ENCODE measurements at places on chromosomes 2 and 18.
A peak's percentile ranks its signal among the peaks of the same experiment; 100 is the strongest.

GRCh38 chr2:97871096-97871780, 124.5 kb downstream of the TMEM131 start:
- peak; percentile 27 for DNase-seq

- peak; percentile 7 for DNase-seq
Measured at GRCh38 chr2:120794716-120795115, 59.0 kb downstream of the GLI2 start.

GRCh38 chr2:38742797-38743559, 8.2 kb downstream of the SRSF7 start:
- DNase-seq = no peak

DNA sequence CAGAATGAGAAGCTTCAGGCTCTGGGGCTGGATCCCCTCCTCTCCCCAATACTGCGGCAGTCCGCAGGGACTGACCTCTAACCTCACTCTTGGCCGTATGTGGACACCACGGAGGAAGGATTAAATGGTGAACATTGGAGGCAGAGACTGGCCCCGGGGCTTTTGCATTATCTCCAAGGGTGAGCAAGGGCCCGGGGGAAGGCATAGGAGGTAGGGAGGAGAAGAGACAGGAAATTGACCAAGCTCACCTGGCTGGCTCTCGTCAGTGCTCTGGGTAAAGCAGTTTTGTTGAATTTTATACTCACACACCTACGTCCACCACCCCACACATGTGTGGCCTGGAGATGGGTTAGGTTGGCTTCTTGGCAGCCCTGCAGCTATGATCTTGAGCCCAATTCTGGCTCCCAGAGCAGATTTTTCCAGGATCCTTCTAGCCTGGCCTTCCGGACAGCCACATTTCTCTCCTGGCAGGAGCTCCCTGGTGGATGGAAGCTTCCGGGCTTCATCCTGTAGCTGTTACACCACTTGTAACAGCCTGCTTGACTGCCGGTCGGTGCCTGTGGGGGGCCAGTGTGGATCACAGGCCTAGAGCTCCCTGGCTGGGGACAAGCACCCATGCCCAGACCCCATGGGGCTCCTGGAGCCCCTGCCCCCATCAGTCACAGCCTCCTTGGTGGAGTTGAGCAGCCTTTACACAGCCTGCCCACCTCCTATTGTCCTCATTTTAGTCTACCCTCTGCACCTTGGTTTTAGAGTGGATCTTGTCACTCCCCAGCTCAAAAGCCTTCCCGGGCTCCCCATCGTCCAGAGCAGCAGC, 7.6 kb downstream of the ITM2C start:
- no peak for DNase-seq

- DNase-seq = no peak
Measured at GRCh38 chr2:213214209-213214608, 62.8 kb upstream of the IKZF2 start.

DNA sequence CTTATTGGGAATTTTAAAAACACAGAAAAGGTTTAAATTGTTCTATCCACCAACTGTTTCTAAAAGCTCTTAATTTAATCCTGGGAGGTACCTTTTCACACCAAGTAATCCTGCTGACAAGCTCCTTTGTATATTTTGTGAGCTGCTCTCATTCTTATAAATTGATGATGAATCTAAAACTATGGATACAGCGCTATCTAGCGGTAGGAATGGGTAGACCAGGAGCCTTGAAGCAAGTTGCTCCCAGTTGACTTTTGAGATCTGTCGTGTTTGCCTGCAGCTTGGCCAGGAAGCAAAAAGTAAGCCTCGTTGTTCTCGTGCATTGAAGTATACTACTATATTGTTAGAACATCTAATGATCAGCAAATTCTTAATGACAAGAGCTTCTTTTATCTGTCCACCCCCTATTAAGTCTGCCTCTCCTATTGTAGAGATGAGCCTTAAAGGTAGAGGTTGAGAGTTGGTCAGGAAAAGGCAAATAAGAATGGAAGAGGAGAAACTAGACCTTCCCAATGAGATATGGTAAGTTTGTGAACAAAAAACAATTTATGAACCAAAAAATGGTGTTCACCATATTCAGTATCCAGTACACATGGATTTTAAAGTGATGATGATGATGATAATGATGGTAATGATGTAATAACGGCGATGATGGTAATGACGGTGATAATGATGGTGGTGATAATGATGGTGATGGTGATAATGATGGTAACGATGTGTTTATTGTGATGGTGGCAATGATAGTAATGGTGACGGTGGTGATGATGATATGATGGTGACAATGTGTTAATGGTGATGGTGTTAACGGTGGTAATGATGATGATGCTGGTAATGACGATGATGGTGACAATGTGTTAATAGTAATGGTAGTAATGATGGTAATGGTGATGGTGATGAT, 212.1 kb upstream of the NCKAP5 start:
- DNase-seq = peak; percentile 78

DNA sequence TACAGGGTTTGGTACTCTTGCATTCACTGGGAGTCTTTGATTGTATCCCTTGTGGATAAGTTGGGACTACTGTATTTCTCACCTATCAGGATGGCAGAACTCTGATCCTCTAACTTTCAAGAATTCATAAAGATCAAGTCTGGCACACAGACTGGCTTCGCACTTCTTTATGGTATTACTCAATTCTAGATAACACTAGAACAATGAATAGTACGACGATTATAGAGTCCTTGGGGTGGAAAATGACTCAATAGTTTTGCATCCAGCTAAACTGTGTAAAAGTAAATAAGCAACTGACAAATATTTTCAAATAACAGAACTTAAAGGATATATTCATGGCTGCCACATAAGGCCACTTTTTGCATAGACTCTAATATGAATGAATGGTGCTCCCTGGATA, 103.4 kb upstream of the MEX3C start:
- DNase-seq = no peak

GRCh38 chr2:88842656-88843460, 151.4 kb downstream of the RPIA start:
- DNase-seq = peak; percentile 19

DNA sequence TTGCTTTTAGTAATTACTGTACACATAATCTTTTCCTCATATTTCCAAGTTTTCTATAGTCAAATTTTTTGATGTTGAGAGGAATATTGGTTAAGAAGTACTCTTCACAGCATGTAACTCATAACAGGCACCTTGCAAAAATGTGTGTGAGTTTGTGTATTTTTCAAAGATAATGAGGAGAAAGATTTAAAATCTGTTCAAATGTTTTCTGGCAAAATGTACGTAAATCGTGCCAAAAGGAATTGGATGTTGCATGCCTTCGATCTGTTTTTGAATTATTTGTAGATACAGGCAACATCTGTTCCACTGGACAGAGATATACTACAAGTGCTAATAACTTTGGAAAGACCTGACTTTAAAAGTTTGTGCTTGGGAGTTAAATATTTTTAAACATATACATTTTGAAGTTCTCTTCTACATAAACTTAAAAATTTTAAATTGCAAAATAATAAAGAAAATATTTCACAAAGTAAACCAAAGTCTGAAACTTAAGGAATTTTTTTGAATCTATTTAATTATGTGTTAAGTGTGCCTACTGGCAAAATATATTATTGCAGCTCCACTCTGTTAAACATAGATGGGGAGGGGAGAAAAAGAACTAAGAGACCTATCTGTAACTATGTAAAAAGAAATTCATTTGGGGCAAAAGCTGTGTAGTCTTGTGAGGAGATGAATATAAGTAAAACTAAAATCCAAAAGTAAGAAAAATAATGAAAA, 133.5 kb upstream of the UBE2E3 start:
- no peak for DNase-seq

GRCh38 chr2:18149660-18150246, 271.3 kb downstream of the KCNS3 start:
- peak; percentile 66 for DNase-seq

GRCh38 chr18:74611765-74612164, 14.1 kb downstream of the ZNF407 start:
- DNase-seq = no peak

DNA sequence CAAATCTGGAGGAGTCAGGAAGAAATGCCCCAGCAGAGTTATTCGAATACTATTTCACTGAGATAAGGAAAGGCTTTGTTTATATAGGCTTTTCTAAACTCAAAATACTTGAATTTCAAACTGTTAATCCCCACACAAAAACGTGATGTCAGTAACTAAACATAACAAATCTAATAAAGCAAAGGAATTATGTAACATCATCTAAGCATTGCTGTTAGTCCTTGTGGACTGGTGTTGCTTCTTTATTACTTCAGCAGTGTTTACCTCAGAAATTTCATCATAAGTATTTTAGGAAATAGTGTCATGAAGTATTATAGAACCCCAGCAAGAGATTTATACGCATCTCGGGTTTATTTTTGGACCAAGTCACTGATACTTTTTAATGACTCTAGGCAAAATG, 19.7 kb upstream of the SANBR start:
- no peak for DNase-seq

GRCh38 chr18:79787865-79788733, 9.6 kb upstream of the KCNG2 start:
- DNase-seq = no peak

DNA sequence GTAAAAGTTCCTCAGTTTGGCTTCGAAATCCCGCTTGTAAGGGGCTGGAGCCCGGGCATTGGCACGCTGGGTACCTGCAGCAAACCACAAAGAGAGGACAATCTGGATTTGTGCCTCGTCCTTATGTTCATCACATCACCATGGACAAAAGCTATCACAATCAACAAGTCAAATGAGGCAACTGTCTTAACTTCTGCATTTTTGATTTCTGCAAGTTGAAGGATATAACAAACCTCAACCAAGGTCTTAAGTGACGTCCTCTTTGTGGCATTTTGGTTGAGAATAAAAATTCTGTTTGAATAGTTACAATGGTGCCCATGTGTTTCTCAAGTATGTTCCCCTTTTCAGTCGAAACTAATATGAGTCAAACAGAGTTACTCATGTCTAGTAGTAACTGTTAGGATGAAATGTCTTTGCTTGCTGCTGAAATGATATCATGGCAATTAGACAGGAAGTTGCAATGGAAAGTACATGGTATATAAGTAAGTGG, 70.8 kb upstream of the STK17B start:
- no peak for DNase-seq

GRCh38 chr2:65033178-65033577, 23.0 kb upstream of the CEP68 start:
- DNase-seq = no peak

- no peak for DNase-seq
Measured at GRCh38 chr2:118351796-118352195, 263.5 kb downstream of the INSIG2 start.

DNA sequence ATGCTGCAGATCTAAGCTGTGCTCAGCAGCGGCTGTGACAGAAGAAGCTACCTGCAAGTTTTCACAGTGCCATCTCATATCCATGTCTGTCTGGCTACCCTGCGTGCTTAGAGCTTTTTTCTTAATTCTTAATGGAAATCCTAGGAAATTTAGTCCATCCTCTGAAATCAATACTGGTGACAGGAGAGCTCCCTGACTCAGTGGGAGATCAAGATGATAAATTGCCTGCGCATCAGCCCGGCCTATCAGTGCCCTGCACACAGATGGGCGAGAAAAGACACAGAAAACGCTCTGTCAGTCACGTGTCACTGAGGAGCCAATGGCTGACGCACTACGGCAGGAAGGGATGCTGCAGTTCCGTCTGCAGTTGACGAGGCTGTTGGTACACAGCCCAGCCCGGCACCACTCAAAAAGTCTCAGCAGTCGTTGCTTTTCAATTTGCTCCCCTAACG, 819.6 kb upstream of the FSHR start:
- DNase-seq = peak; percentile 66

GRCh38 chr2:232574674-232575403, 24.4 kb downstream of the EIF4E2 start:
- DNase-seq = peak; percentile 30

- peak; percentile 100 for DNase-seq
Measured at GRCh38 chr2:42835577-42836371, 43.4 kb upstream of the HAAO start.

- DNase-seq = peak; percentile 88
Measured at GRCh38 chr2:109703077-109703476, 88.9 kb downstream of the SOWAHC start.

GRCh38 chr2:123958011-123958410, 67.1 kb upstream of the CNTNAP5 start:
- no peak for DNase-seq

DNA sequence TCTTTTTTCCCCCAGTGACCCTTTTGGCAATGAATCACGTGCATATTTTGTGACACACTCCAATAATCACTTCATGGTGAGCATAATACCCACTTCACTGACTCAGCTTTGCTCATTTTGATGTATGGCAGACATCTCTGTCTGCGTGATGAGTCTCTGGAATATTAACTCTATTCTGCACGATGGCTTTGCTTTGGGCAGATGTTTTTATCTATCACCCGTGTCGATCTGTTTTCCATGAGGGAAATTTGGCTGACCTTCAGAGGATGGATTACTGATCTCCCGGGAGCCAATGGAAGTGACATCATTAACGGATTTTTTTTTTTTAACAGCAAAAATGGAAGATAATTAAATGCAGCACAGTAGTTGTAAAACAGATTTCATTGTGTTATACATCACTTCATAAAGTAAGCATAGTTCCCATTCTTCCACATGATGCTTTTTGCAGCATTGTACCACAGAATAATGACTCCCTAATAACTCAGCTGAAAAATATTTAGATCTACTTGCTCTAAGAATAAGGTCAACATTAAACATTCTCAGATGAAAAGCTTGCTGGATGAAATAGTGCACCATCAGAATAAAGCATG, 29.8 kb downstream of the CDC42EP3 start:
- no peak for DNase-seq

DNA sequence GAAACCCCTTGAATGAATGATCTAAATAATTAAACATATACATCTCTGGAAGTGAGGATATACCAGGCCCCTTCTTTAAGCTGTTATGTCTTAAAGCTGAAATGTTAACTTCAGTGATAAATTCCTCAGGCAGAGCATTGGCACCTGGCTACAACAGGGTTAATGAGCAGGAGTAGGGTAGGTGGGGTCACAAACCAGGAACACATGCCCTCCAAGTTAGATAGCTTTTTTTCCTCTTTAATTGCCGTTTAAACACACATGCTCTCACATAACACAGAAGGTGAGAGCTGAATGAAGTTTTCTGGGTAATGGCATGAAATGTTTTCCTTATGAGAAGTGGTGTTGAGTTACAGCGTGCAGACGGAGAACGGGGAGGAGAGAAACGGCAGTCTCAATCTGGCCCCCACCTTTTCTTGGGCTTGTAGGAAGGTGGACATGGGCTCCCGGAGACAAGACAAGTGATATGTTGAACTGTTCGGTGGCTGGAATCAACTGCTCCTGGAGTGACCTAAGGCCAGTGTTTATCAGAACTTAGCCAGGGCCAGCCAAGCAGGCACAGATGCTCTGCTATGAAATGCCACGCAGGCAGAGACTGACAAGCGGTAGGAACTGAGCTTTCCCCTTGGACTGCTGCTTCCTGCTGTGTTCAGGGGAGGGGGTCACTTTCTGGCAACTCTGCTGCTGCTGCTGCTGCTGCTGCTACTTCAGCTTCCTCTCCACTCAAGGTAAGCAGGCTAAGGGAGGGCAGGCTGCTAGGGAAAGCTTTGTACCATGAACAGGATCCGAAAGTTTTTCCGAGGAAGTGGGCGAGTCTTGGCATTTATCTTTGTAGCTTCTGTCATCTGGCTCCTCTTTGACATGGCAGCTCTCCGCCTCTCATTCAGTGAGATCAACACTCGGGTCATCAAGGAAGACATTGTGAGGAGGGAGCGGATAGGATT, at the start of gene GALNT5:
Gene GALNT5, plus strand, starts transcription at position 394 of the 941 bp plus-strand sequence. Its CDS starts 378 bp downstream, at position 772.
- peak; percentile 43 for DNase-seq

All from renal cortical epithelial cell (primary cell).